Peyer's patch (tissue), 4 donors: ENCODE measurements at places on chromosomes 11 and 22.
A peak's percentile ranks its signal among the peaks of the same experiment; 100 is the strongest.

- DNase-seq, result no peak
Measured at GRCh38 chr11:3732671-3733436, 61.7 kb upstream of the CHRNA10 start.

DNA sequence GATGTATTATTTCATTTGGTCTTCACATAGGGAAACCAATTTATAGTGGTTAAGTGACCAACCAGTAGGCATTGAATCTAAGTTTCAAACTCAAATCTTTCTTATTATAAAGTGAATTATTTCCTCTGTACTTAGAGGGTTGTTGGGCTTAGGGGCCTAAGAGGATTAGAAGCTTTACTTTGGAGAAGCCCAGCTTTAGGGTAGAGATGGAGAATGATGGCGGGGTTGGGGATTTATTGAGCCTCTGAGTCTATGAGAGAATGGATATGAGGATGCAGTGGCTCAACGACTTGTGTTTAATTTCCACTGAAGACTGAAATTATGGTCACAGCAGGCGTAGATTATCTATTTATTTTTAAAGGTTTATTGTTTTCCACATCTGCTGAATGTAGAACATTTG lies 55.5 kb downstream of the CHRDL2 start:
- DNase-seq, result no peak

DNA sequence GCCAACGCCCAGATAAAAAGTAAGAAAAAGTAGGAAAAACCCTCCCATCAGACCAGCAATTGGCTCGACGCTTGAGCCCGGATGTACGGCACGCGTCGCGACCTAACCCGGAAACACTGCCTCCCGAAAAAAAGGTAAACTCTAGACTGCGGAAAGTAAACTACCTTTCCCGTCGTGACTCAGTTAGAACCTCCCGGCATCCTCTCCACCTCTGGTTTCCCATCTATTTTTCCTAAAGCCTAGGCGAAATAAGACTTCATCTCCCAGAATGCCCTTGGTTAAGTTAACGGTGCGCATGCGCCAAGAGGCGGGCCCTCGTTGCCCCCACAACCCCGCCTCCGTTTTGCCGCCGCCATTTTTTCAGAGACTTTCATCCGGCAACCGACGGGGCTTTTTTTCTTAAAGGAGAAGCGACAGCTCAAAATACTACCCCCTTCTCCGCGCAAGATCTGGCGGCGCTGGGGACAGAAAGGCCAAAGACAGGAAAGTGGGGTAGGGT lies 678 bp upstream of the ZFP91 start:
- DNase-seq, result peak; percentile 87

DNA sequence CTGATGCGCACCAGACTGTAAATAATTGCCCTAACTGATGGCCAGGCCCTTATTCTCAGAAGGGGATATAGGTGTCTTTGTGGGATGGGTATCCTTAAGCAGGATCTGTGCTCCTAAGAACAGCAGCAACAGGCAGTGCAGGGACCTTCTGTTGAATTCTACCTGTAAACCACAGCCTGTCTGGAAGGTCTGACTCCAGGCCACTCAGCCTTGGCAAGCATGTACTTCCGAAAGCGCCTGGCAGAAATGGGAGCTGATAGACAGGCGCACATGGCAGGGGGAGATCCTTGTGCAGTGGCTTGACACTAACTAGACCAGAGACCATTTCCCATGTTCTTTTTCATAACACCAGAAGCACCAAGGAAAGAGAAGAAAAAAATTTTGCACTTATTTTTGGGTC lies 59.0 kb downstream of the C22orf31 start:
- no peak for DNase-seq

DNA sequence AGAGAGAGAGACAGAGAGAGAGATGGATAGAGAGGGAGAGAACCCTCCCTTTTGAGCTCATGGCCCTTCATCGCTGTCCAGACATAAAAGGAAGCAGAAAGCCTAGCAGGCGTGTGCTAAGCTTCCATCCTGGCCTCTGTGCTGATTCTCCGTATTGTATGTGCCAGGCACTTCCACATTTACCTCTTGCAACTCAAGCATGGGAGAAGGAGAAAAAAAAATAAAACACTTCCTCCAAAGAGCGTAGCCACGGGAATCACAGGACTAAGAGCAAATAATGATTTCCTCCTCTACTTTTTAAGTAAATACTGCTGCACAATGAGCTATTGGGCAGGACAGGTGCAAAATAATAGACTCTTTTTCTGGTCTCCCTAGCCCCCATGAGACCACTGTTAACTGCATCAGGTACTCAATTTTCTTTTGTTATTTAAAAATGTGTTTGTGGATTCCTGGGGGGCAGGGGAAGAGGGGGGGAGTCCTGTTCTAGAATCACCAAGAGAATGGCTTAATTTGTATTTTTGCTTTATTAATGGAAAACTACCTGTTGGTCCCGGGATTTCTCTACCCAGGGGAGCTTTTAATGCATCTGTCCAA lies 154.3 kb downstream of the NXPE2 start:
- no peak for DNase-seq

- DNase-seq, result no peak
Measured at GRCh38 chr11:116219171-116219635, 553.6 kb downstream of the BUD13 start.

- DNase-seq, result no peak
Measured at GRCh38 chr11:7081441-7081840, 7.4 kb upstream of the RBMXL2 start.

GRCh38 chr22:27596133-27596870 lies 205.3 kb downstream of the MN1 start:
- no peak for DNase-seq

- DNase-seq, result peak; percentile 87
Measured at GRCh38 chr22:50531962-50532674, 2.3 kb upstream of the TYMP start.

DNA sequence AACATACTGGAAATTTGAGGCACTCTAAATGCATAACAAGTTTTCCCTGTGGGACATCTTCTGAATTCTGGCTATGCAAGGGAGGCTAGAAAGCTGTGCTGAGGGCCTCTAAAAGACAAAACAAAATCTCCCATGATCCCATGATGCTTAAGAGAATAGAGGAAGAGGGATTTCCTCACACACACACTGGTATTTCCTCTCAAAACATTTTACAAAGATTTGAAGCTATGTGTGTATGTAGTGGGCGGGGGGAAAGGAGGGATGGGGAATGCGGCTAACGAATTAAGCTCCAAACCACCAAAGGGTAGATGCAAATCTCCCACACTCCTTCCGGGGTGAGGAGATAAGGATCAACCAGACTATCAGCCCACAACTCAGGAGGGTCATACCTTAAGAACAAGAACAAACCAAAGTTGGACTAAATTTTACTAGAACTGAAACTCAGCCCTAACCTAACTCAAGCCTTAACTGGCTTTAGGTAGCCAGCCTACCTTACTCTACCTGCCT lies 6.0 kb downstream of the OR2AT4 start:
- no peak for DNase-seq

- DNase-seq, result no peak
Measured at GRCh38 chr22:25482091-25482760, 82.2 kb upstream of the GRK3 start.

- no peak for DNase-seq
Measured at GRCh38 chr11:87453531-87454089, 415.9 kb downstream of the TMEM135 start.

DNA sequence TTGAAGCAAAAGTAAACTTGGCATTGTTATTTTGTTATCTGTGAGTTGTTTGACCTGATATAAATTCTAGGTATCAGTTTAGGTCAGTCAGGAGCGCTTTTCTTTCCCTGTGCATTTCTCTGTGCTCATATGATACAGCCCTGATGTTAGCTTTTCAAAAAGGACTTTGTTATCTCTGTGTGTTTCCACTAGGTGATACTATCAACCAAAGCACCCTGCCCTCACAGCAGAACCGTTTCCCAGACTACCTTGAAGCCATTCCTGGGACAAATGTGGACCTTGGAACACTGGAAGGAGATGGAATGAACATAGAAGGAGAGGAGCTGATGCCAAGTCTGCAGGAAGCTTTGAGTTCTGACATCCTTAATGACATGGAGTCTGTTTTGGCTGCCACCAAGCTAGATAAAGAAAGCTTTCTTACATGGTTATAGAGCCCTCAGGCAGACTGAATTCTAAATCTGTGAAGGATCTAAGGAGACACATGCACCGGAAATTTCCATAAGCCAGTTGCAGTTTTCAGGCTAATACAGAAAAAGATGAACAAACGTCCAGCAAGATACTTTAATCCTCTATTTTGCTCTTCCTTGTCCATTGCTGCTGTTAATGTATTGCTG lies 87.7 kb upstream of the BIRC3 start:
- no peak for DNase-seq
